Psoas muscle (tissue), 8 donors: ENCODE measurements at places on chromosomes 16 and 17. TPM values are rescaled to one million over a fixed set of nuclear protein-coding genes. Genes with fewer than 3 reads are reported as not detected.

GRCh38 chr17:72321896-72322295 lies 201.1 kb downstream of the SOX9 start:
- no peak overlapping the region for H3K4me3 ChIP-seq
- no peak overlapping the region for H3K27ac ChIP-seq
- DNase-seq, result no peak
- H3K4me1 ChIP-seq, result no peaks in the 10 kb centered on the region
- no peaks in the 10 kb centered on the region for H3K27me3 ChIP-seq

DNA sequence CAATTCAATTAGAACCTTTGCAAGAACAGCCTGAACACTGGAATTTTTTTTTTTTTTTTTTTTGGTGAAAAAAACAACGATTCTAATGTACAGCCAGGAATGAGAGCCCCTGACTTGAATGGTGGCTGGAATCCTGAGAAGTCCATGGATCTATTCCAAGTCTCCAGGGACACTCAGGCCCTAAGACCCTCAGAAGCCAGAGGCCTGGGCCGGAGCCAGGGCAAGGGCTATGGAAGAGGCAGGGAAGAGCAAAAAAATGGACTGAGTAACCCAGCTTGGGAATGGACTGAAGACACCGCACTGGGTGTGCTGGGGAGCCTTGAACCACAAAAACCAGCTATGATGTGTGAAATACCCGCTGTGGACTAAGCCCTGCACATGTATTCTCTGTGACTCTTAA lies 60.3 kb upstream of the LHX1 start:
- H3K4me1 ChIP-seq, result no peaks in the 10 kb centered on the region
- no peaks in the 10 kb centered on the region for H3K27me3 ChIP-seq
- no peak overlapping the region for H3K27ac ChIP-seq
- DNase-seq, result no peak
- no peak overlapping the region for H3K4me3 ChIP-seq

DNA sequence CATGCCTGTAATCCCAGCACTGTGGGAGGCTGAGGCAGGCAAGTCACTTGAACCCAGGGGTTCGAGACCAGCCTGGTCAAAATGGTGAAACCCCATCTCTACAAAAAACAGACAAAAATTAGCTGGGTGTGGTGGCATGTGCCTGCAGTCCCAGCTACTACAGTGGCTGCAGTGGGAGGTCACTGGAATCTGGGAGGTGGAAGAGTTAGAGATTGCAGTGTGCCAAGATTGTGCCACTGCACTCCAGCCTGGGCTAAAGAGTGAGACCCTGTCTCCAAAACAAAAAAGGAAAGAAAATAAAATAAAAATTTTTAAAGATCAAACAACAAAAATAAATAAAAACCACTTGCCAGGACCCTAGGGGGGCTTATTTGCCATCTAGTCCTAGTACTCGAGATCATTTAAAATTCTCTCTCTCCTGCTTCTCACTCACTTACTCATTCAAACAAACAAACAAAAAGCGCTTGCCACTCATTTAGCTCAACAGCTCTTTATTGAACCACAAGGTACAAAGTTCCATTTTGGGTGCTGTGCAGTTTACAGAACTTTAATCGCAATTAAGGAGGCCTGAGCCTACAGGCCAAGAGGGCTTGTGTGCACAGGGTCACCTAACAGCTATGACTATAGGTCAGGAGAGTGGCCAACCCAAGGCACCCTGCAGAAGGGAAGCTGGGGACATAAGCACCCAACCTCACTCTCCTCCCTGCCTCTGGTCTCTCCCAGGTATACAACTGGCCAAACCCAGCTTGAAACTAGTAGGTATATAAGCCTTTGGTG lies 4.4 kb downstream of the CHD9NB start:
- no peak for DNase-seq
- H3K27ac ChIP-seq, result no peak overlapping the region
- no peak overlapping the region for H3K4me3 ChIP-seq

DNA sequence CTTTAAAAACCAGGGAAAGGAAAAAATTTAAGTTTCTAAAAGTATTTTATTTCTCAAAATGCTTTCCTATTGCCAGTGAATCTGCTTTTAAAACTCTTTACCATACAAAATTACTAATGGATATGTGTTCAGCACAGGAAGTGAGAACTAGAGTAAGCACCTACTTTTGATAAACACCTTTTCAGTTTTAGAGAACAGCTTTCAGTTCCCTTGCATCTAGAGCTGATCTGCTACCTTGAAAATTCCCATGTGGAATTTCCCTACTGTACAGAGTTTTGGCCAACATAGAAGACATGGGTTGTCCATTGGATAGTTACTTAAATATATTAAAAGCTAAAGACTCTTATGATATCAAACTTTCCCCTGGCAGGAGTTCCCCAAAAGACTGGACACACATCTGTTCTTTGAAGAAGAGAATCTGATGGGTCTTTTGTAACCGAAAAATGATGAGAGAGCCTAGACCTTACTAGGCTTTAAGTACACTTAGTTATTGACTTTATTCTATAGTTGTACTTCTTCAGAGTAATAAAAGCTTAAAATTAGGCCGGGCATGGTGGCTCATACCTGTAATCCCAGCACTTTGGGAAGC lies 112.1 kb upstream of the CNTNAP4 start:
- no peaks in the 10 kb centered on the region for H3K4me1 ChIP-seq
- no peaks in the 10 kb centered on the region for H3K27me3 ChIP-seq
- H3K4me3 ChIP-seq, result no peak overlapping the region
- no peak for DNase-seq
- H3K27ac ChIP-seq, result no peak overlapping the region
- H3K36me3 ChIP-seq, result no peaks in the 10 kb centered on the region

- no peaks in the 10 kb centered on the region for H3K4me1 ChIP-seq
- no peak overlapping the region for H3K4me3 ChIP-seq
- no peaks in the 10 kb centered on the region for H3K27me3 ChIP-seq
- H3K36me3 ChIP-seq, result no peaks in the 10 kb centered on the region
- no peak for DNase-seq
These were observed 56.0 kb upstream of the FAM20A start for GRCh38 chr17:68657166-68657565.

Gene LITAF
- total RNA-seq, result 16.2 TPM

Gene CRYBA1
- total RNA-seq, result not detected

Gene HBA1
- 36.8 TPM for total RNA-seq

DNA sequence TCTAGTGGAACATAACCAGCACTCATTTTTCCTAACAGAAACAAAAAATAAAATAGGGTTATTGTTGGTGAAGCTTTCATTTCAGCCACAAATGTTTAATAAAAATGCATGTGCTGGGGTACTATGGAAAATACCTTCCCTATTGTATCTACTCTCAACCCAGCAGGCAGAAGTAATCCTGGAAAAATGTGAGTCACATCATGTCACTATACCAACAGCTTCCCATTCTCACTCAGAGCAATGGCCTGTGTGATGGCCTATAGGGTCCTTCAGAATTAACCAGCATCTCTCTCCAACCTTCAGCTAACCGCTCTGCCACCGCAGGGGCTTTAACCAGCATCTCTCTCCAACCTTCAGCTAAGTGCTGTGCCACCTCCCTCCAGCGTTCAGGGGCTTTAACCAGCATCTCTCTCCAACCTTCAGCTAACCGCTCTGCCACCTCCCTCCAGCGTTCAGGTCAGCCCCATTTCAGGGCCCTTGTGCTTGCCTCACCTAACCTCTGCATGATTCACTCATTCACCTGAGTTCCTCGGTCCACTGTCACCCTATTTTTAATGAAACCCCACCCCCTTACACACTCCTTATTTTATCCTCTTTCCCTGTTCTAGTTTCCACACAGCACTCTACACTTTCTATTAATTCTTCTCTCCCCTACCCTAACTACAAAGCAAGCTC lies 34.0 kb downstream of the UBE2G1 start:
- peaks cover 74% of the 10 kb centered on the region for H3K4me1 ChIP-seq
- no peak for DNase-seq
- H3K36me3 ChIP-seq, result peaks cover 7% of the 10 kb centered on the region
- H3K4me3 ChIP-seq, result peak overlapping the region; percentile 1
- H3K27ac ChIP-seq, result peak overlapping the region; percentile 87

- no peak overlapping the region for H3K4me3 ChIP-seq
- peaks cover 6% of the 10 kb centered on the region for H3K4me1 ChIP-seq
- no peaks in the 10 kb centered on the region for H3K27me3 ChIP-seq
- DNase-seq, result no peak
- H3K27ac ChIP-seq, result no peak overlapping the region
These were observed 53.1 kb upstream of the BCO1 start for GRCh38 chr16:81185416-81185815.
